Stimulated activated CD4-positive, alpha-beta T cell treated with anti-CD3 and anti-CD28 coated beads, Interleukin-15, amount 100 ng/mL, for 24 hours (primary cell): ENCODE measurements at places on chromosomes 6 and 20.

GRCh38 chr20:58458342-58459057 is 56.7 kb downstream of the APCDD1L start:
- no peak for DNase-seq

DNA sequence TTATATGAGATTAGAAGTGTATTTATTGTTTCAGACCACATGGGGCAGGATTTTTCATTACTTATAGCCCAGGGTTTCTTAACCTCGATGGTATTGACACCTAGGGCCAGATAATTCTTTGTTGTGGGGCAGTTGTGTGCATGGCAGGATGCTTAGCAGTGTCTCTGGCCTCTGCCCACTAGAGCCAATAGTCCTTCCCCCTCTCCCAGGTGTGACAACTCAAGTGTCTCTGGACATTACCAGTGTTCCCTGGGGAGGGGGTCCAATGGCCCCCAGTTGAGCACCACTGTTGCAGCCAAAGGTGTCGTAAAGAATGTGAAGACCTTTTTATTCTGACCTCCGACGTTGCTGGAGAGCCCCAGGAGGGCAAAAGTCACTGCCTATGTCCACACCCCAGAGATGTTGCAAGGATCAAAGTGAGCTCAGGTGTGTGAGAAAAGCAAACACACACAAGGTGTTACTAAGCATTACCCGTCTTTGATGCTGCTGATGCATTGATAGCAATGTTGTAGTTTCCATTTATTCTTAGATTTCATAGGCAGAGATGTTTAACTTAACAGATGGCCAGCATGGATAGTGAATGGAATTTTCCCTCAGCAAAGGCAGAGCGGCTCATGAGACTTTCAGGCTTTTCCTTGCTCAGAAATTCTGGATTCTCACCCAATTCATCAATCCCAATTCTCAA is 22.2 kb downstream of the BANF2 start:
- DNase-seq: no peak

DNA sequence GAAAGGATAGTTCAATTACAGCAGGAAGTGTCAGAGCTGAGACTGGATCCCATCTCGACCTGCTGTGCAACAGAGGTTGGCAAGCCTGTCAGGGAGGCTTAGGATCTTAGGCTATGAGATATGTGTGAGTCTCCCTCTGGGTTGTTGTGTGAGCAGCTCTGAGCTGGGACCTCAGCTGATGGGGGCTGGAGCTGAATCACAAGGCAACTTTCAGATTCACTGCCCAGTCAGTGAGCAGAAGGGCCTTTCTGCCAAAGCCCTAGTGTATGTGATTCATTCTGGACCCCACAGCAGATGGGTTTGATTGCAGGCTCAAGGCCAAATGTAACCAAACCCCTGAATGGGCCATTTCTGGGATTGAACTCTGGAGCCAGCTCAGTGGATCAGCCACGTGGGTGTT is 4.5 kb downstream of the PI3 start:
- no peak for DNase-seq

GRCh38 chr6:151387175-151387970 is 4.0 kb downstream of the ZBTB2 start:
- DNase-seq: no peak

DNA sequence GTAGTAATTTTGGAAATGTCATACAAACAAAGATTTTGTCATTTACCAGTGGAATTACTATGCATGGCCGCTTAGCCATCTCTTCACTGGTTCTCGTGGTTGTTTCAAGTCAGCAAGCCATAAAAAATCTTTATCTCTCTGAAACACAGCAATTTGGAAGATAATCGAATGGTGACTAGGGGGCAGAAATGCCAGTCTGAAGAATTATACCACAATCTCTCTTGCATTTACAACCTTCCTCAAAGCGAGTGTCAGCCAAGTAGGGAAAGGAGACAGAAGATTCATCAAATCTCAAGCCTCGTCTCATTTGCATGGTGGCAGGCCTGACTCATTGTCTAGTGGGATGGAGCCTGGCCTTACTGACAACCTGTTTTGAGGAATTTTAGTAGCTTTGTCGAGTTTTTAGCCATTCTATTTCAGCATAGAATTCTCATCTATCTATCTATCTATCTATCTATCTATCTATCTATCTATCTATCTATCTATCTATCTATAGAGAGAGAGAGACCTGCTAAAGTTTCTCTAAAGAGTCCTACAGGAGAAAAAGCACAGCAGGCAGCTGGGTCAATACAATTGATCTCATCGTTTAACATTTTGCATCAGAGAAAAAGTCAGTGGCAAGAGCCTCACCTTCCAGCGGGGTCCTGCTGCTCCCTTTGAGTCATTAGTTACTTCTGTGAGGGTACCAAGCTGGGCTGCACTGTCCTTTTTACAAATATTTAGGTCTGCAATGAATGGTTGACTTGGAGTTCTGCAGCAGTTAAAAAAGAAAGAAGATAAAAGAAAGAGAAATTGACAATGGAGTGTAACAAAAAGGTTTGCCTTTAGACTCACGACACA is 572.8 kb downstream of the TFAP2A start:
- no peak for DNase-seq

DNA sequence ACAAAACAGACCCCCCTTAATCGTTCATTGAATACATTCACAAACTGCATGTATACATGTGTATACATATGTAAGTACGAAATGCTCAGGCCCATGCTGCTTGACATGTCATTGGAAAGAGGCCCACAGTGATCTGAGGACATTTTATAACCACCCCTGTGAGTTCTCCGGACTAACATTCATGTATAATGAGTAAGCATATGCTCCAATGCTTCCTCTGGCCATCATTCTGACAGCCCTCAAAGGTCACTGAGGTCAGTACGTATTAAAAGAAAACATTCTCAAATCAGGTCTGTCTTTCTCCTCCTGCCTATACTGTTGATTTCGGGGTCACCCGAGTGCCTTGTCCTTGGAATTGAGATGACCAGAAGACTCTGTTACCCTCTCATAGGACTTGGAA is 54.9 kb downstream of the TENT5A start:
- DNase-seq: no peak

DNA sequence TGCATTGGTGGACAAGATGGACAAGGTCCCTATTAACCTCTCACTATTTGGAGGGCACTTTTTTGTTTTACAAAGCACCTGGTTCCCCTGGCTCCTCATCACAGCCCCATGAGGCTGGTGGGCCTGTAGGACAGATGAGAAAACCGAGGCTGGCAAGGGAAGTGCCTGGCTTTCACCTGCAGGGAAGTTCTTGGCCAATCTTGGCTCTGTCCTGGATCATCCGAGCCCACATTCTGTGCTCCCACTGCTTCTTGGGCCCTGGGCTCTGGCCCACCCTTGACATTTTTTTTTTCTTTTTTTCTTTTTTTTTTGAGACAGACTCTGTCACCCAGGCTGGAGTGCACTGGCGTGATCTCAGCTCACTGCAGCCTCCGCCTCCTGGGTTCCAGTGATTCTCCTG is 14.7 kb downstream of the SLC13A3 start:
- DNase-seq: no peak

GRCh38 chr6:147382945-147383554 is 125.4 kb upstream of the SAMD5 start:
- no peak for DNase-seq

- no peak for DNase-seq
Observed at GRCh38 chr6:139442188-139442671, 67.8 kb upstream of the CITED2 start.
